ENCODE measurements at places on chromosomes 16 and 17.

DNA sequence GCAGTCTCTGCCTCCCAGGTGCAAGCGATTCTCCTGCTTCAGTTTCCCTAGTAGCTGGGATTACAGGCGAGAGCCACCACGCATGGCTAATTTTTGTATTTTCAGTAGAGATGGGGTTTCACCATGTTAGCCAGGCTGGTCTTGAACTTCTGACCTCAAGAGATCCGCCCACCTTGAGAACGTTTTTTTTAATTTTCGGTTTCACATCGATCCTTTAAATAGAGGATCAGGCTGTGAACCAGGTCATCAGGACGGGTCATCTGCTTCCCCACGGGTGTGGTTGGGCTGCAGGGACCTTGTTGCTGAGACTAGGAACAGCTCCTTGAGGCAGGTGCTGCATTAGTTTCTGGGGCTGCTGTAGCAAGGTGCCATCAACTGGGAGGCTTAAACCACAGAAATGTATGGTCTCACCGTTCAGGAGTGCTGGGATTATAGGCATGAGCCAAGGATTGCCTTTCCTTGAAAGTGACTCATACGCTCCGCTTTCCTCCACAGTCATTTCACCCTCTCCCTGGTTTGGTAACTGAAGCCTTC lies 7.9 kb upstream of the NAGPA start:
- DNase-seq: no peak

DNA sequence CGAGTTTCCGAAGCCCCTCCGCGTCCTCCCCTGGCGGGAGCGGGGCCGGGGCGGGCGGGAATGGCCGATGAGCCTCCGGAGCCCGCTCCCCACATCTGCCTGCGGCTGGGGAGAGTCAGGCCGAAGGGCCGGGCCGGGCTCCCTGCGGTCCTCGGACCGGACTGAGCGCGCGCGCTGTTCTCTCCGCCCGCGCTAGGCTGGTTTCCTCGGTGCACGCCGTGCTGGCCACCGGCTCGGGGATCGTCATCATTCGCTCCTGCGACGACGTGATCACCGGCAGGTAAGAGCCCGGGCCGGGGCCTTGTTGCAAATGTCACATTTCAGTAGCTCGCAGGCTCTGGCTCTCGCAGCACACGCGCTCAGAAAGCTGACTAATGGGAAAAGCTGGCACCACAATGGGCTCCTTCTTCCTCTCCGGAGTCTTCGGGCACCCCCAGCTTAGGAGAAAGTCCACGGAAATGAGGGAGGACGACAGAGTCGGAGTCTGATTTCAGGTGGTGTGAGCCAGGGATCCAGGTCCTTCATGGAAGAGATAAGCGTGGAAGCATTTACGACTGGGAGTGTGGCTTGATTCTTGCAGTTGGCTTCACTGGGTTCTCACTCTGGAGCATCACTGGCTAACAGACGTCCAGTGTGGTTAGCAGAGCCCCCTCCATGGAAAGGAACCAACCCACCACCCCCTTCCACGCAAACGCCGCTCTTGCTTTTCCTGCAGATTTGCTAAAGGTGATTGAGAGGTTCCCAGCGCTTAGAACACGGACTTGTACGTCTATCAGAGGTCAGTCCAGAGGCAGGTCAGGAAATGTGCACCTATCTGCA lies 715 bp downstream of the TLCD3A start:
- no peak for DNase-seq

DNA sequence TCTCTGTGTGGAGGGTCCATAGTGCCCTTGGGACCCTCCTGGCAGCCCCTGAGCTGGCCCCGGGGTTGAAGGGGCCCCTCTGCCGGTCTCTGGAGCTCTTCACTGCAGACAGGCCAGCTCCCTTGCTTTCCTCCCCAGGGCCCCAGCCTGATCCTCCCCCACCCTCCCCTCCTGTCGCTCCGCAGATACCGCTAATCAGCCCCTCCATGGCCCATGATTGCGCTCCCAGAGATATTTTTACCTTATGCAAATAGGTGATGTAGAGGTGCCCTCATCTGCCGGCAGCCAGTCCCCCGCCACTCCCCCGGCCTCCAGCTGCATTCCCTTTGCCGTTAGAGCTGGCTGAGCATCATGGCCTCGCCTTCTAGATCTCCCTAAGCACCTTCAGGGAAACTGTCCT lies 9.2 kb downstream of the MMP15 start:
- DNase-seq: no peak

DNA sequence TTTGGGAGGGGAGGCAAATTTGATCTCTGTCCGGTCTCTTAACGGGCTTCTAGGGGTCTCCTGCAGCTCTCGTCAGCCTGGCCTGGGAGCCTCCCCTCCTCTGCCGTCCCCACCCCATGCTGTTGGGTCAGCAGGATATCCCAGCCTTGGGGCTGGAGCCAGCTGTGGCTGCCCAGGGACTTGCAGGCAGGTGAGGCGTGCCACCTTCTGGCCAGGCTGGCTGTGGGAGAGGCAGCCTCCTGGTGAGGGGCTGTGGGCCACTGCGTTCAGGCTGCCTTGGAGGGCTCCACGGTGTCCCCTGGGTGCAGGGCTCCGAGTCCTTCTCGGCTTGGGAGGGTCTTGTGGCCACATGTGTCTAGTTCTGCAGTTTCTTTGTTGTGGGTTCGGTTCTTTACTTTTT lies 34.6 kb downstream of the TBCD start:
- no peak for DNase-seq

- no peak for DNase-seq
Observed at GRCh38 chr16:22375963-22376640, 1.7 kb upstream of the CDR2 start.
